ENCODE measurements at places on chromosomes 16 and 17.

DNA sequence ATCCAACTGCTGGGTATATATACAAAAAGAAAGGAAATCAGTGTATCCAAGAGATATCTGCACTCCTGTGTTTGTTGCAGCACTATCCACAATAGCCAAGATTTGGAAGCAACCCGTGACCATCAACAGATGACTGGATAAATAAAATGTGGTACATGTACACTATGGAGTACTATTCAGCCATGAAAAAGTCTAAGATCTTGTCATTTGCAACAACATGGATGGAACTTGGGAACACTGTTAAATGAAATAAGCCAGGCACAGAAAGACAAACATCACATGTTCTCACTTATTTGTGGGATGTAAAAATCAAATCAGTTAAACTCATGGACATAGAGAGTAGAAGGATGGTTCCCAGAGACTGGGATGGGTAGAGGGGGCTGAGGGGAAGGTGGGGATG is 620.7 kb downstream of the RBFOX1 start:
- DNase-seq: no peak

DNA sequence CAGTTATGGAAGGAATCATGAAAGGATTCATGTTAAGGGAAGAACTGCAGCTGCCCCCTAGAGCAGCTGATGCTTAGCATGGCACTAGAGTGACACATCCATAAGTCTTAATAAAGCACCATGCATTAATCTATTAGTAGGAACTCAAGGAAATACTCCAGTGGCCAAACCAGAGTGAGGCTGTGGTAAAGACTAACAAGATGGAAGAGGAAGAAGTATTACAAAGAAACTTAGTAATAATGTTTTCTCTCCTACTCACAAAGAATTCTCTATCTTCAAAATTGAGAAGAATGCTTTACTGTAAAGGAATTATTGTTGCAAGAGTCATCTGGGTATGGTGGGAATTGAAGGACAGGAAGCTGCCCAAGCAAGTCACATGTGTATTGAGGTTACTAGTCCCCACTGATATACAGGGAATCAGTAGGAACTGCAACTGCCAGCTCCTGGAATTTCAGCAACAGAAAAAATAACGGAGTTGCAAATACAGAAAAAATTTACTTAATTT is 29.9 kb upstream of the TOM1L1 start:
- no peak for DNase-seq

DNA sequence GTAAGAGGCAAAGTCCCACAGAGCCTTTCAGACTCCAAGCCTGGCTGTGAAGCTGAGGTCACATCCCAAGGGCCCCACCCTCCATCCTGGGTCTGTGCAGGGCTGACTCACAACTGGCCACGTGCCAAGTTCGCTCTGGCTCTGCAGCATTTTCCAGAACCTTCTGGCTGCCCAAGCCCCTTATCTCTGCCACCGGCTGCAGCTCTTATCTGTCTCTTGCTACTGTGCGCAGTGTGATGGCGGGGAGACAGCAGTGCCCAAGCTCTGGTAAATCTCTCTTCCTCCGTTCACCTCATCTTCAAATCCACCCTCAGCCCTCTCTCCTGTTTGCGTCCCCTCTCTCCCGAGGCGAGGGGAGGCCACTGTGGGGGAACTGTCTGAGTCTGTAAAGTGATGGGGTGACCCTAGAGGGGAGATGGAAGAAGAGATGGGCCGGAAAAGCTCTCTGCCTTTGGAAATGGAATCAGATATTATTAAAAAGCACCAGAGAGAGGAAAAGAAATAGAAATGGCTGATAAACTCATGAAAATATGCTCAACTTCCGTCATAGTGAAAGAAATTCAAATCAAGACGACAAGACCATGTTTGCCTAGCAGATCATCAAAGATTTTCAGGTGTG is 162.7 kb upstream of the CDC42EP4 start:
- peak; percentile 67 for DNase-seq

DNA sequence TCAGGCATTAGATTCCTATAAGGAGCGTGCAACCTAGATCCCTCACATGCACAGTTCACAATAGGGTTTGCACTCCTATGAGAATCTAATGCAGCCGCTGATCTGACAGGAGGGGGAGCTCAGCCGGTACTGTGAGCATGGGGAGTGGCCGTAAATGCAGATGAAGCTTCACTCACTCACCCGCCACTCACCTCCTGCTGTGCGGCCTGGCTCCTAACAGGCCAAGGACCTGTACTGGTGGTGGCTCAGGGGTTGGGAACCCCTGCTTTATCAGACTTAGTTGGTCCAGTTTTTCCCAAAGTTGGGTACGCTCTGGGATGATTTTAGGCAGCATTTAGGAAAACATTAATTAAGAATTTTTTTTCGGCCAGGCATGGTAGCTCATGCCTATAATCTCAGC is 103.8 kb downstream of the MARF1 start:
- no peak for DNase-seq

DNA sequence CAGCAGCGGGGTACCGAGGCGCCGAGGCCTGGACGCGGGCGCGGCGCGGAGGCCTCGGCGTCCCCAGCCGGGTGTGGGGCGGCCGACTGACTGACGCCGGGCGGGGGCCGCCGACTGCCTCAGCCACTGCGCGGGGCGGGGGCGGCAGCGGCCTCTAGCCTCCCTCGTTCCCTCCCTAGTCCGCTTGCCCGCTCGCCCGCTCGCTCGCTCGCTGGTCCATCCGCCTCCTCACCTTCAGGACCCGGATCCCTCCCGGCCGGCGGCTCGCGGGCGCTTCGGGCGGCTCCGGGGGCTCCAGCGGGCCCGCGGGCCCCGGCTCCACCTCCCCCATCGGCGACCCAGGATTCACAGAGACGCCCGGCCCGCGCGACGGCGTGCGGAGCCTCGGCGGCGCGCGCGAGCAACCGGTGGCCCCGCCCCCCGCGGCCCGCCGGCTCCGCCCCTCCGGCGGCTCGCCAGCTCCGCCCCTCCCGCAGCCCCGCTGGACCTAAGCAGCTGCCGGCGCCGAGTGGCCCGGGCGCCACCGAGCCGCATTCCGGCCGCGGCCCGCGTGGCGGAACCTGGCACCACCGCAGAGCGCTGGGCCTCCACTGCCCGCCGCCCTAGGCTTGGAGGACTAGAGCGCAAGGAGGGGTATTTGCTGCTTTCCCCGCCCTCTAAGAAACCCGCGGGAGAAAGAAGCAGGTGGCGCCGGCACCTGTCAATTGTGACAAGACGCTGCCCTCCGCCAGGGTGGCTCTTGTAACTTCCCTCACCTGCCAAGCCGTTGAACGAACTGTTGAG is 773 bp downstream of the PHLPP2 start:
- DNase-seq: peak; percentile 77

DNA sequence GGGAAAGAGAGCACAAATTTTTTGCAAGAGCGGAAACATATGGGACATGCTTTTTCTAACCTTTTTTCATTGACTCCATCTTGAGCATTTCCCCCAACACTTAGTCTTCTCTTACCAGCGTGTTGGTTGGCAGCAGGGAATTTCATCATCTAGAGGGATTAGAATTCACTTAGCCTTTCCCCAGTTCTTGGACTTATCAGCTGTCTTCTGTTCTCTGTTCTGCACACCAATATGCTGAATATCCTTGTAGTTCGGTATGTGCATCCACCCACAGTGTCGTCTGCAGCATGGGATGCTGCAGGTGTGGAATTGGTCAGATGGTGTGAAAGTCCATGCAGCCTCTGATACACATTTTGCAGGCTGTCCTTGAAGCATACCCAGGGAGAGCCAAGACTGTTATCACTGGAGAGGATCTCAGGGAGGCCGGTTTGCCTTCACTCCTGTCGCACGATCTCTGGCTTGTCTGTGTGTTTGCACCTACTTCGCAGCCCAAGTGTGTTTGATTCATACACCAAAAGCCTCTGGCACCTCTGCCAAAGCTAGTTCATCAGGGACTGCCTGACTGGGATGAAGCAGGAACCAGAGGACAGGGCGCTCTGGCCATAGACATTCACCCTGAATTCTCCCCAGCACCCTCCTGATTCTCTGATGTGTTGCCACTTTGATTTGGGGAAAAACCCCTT is 93.3 kb downstream of the SOCS1 start:
- DNase-seq: no peak

DNA sequence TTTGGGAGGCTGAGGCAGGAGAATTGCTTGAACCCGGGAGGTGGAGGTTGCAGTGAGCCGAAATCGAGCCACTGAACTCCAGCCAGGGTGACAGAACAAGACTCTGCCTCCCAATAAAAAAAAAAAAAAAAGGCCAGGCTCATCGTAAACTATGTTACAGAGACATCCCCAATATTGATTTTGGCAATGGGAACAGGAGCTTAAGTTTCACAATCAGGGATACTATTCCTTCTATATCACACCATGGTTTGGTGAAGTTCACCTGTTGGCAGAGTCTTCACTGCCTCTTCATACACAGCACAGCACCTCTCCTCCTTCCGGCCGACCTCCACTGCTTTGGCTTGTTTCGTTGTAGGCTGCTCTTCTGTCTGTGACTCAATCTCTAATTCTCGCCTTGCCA is 21.2 kb downstream of the UTP6 start:
- no peak for DNase-seq

DNA sequence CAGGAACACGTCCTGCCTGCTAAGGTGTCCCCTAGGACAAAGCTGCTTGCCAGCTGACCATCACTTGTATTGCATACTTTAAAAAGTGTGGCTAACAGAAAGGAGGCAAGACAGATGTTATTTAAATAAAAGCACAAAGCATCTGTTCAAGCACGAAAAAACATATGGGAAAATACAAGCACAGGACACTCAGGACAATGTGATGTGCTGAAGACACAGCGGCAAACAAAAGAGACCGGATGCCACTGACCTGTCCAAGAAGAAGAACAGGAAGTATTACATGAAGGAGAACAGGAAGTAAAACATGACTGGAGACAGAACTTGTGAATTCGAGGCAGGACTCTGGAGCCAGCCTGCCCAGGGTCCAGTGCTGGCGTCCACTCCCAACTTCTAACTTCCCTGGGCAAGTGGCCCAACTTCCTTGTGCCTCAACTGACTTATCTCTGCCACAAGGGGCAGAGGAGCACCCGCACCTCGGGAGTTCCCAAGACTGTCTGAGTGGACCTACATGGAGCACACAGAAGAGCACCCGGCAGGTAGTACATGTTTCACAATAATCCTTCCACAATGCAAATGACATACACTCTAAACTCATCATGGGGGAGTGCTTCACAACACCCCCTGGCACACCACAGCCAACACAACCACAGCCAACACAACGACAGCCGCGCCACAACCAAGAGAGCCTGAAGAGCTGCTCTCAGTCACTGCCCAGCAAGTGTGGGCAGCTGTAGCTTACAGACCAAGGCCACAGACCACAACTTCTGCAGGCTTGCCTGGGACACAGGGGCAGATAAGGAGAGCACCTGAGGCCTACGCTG is 36.6 kb downstream of the ANKRD11 start:
- DNase-seq: no peak
